Keratinocyte (primary cell): ENCODE measurements at places on chromosomes 16 and 17.

- no peak for DNase-seq
Observed at GRCh38 chr17:75250009-75250471, 11.4 kb downstream of the GGA3 start.

GRCh38 chr16:47519037-47519436 is 57.9 kb downstream of the PHKB start:
- no peak for DNase-seq

GRCh38 chr16:77444147-77444460 is 9.3 kb upstream of the ADAMTS18 start:
- DNase-seq = no peak

GRCh38 chr16:31043898-31044481 is 10.6 kb downstream of the STX4 start:
- DNase-seq = no peak

- DNase-seq = no peak
Observed at GRCh38 chr16:49471038-49471727, 97.6 kb downstream of the C16orf78 start.

GRCh38 chr17:38456031-38456815 is 28.0 kb downstream of the ARHGAP23 start:
- DNase-seq = no peak

- DNase-seq = no peak
Observed at GRCh38 chr17:14838567-14838966, 426.6 kb downstream of the PMP22 start.

- DNase-seq = no peak
Observed at GRCh38 chr16:72434159-72434558, 262.2 kb upstream of the PMFBP1 start.

- DNase-seq = no peak
Observed at GRCh38 chr17:75417054-75417580, 11.6 kb upstream of the GRB2 start.

DNA sequence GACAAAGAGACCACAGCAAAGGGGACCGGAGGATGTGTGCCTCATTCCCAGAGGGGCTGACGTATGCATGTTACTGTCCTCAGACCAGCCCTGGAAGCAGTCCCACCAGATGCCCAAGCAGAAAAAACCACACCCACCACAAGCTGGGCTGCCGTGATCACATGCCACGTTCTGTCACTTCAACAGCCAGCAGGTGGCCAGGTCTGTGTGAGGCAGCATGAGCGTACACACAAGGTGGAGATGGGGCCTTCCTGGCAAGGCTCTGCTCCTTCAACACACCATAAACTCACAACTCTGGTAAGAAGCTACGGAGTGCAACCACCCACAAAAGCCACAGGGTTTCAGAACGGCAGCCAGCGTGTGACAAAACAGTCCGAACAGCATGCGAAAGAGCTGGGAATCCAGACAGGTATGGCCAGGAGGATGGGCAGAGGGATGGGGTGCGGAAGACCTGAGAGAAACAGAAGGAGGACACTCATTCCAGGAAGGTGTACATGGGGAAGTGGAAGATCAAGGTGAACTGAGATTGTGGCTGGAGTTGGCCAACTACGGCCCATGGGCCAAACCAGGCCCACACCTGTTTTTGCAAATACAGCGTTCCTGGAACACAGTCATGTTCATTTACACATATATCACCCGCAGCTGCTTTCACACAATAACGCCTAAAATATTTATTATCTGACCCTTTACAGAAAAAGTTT is 27.9 kb downstream of the MBTPS1 start:
- no peak for DNase-seq

- DNase-seq = no peak
Observed at GRCh38 chr16:69465083-69465721, 40.8 kb downstream of the CYB5B start.

DNA sequence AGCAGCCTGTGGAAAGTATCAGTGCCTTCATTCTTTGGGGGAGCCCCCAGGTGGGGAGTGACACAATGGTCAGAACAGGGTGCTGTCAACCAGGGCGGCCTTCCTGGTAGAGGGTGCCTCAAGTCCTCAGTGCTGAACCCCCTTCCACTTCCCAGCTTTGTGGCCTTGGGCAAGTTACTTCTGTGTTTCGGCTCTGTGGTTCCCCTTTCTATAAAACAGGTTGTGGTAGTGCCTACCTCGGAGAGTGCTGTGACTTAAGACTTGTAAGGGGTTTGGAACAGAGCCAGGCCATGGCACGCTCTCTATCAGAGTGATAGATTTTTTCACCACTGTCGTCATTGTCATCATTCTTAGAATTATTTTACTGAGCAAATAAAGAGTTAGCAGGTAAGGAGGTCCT is 141.1 kb downstream of the CCDC182 start:
- DNase-seq = no peak

DNA sequence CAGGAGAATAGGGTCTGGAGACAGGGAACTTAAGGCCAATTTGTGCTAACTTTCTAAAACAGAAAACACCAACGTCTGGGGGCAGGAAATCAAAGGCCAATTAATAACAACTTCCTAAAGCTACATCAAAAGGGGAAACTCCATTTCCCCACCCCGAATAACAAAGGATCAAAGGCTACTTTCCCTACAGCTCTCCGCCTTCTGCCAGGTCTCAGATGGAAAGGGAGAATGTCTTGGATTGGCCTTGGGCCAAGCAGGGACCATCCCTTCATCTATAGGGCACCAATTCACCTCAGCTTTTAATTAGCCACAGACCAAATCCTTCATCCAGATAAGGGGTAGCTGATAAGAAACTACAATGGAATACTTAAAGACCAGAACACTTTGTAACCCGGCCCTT is 116.9 kb upstream of the ZKSCAN2 start:
- no peak for DNase-seq

GRCh38 chr17:41433586-41433985 is 7.2 kb downstream of the KRT38 start:
- DNase-seq = no peak

DNA sequence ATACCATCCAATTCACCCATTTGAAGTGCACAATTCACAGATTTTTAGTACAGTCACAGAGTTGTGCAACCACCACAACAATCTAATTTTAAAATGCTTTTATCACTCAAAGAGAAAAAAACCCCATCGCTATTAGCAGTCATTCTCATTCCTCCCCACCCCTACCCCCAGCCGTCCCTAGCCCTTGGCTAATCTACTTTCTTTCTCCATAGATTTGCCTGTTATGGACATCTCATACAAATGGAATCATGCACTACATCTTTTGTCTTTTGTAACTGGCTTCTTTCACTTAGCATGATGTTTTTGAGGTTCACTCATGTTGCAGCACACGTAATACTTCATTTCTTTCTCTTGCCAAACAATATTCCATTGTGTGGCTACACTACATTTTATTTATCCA is 20.4 kb downstream of the LYRM9 start:
- no peak for DNase-seq

DNA sequence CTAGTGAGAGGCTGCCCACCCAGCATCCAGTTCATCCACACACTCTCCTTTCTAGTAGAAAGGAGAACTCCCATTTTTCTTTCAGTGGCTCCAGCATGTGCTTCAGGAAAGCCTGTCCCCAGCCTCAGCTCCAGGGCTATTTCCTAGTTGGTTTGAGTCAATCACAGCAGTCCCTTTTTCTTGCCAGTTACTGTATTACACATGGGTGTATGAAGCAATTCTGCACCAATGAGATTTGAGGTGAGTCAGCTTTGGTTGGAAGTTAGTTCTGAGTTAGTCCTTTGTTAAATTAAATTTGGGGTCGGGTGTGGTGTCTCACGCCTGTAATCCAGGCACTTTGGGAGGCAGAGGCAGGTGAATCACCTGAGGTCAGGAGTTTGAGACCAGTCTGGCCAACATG is 24.8 kb downstream of the RAD51D start:
- no peak for DNase-seq

- DNase-seq = peak; percentile 19
Observed at GRCh38 chr17:60391471-60392041, 377 bp downstream of the USP32 start.

- no peak for DNase-seq
Observed at GRCh38 chr16:86078121-86078600, 179.2 kb downstream of the IRF8 start.

GRCh38 chr17:49480836-49481615 is 14.1 kb upstream of the NGFR start:
- no peak for DNase-seq

DNA sequence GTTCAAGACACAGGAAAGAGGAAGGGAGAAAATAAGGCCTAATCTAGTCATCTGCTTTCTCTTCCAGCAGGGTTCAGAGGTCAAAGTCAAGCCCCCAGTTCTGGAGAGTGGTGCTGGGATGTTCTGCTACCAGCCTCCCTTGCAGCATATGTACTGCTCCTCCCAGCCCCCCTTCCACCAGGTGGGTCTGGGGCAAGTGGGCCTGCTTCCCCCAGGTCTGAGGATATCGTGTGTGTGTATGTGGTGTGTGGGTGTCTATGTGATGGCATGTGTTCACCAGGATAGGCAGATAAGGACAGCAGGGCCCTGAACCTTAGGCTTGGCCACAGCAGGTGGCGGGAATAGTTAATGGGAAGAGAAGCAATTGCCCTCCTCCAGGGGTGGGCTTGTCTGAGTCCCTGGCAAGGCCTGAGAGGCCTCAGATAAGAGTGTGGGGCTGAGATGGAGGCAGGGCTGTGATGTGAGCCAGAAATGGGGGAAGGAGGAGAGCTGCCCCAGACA is 21.1 kb downstream of the FOXN1 start:
- DNase-seq = no peak

DNA sequence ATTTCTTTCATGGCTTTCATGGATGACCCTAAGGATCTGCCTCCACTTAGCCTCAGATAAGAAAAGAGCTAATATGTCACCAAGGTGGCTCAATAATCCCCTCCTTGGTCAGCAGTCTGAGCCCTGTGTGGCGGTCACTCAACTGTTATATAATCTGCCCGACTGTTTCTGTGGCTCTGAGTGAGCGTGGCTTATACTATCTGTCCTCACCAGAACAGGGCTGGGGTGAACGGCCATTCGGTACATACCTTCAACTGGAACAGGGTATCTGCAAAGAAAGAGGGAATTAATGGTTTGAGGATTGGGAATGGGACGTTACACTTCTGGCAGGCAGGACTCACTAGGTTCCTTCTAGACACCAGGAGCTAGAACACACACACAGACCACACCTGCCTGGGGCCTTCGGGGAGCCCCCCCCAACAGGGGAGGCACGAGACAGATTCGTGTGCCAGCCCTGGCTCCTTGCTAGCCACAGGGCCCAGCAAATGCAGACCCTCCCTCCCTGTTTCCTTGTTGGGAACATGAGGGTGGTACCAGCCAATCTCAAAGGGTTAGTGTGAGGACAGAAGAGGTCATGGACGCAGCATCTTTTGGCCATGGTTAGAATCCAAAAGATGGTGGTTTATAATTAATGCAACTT is 3.7 kb downstream of the CHMP1A start:
- DNase-seq = no peak

DNA sequence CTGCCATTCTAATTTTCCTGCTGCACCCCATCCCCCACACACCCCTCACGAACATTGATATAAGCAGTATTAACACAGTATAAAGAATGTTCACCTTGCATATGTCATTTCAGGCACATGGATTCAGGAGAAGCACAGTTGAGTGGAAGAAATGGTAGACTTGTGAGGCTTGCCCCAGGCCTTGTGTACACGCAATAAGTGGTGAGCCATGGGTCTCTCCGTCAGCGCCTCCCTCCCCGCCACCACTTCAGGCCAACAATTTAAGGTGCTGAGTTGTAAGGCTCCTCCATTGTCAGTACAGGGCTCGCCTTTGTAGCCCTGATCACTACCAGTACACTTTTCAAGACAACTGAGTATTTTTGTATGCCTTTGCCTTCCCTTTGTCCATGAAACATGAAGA is 12.2 kb upstream of the CLEC18C start:
- DNase-seq = no peak

- no peak for DNase-seq
Observed at GRCh38 chr16:14132696-14133048, 61.6 kb downstream of the MRTFB start.

- no peak for DNase-seq
Observed at GRCh38 chr17:41614098-41614497, 1.5 kb upstream of the KRT16 start.

GRCh38 chr17:43723697-43724359 is 34.8 kb downstream of the SOST start:
- no peak for DNase-seq

DNA sequence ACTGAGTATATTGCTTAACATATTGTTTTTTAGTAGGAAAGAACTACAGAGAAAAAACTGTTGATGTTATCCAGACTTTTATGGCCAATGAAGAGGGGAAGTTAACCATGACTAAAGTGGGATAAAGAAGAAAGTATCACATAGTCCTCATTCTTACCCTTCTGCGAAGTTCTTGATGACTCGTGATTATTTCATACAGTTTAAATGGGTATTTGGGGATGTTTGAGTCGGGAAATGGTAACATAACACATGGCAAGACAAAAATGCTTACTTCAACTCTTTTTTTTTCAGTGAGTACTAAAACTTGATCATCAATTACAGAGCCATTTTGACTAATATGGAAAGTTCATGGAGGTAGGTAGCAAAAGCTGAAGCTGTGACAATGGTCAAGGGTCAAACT is 4.9 kb downstream of the POLG2 start:
- no peak for DNase-seq

DNA sequence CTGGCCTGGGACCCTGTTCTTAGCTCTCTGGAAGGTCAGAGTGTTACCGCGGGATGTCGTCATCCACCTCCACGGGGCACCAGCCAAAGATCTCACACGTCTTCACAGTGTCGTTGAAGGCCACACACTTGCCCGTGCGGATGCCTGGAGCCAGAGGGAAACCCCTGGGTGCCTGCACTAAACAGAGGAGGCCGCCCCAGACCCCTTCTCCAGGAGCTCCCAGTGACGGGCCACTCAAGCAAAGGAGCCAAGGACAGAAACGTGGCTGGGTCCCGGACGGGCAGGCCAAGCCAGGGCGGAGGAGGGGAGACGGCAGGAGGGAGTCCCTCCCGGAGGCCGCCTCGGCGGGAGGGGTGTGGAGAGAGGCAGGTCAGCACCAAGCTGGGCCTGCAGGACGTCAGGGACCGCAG is 11.0 kb upstream of the CAMKK1 start:
- DNase-seq = no peak

DNA sequence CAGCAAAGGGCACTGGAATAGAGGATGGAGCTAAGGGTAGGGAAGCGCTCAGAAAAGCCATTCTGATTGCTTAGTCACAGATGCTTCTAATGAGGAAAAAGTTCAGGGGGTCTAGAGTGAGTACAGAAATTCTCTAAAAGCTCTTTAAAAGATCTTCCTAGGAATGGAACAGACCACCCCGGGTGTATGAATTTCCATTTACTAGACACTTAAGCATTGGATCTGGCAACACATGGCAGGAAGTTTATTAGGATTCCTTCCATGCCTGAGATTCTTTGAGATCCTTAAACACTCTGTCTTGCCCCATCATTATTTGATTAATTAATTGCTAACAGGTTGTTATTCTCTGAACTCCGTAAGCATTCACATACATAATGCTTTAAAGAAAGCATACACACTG is 8.5 kb downstream of the KRTAP9-7 start:
- DNase-seq = no peak

DNA sequence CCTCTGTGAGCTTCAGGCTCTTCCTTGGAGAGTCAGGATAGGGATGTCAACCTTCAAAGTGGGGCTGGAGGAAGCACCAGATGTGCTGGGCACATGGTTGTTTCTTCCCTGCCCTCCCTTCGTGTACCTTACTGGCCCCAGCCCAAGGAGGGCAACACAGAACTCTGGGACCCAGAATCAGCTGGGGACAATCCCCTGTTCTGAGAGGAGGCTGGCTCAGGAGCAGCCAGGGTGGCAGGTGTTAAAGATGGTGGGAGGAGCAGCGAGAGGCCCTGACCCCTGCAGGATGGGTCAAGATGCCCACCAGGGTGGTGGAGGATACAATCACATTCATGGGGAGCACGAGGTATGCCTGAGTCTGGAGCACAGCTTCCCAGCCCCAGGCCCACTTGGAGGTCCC is 300.4 kb downstream of the ABCC12 start:
- DNase-seq = no peak

- no peak for DNase-seq
Observed at GRCh38 chr16:85014311-85014710, 3.0 kb upstream of the ZDHHC7 start.
